ENCODE measurements at places on chromosomes 6 and 20.

DNA sequence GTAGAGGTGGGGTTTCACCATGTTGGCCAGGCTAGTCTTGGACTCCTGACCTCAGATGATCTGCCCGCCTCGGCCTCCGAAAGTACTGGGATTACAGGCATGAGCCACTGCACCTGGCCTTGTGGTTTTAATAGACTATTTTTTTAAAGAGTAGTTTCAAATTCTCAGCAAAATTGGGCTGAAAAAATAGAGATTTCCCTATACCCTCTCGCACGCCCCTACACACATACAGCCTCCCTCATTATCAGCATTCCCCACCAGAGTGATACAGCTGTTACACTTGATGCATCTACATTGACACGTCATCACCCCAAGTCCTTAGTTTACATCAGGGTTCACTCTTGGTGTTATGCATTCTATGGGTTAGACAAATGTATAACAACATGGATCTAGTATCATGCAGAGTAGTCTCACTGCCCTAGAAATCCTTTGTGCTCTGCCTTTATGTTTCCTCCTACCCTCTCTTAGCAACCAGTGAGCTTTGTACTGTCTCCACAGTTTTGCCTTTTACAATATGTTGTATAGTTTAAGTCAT is 103.6 kb downstream of the CDYL start:
- DNase-seq: no peak

DNA sequence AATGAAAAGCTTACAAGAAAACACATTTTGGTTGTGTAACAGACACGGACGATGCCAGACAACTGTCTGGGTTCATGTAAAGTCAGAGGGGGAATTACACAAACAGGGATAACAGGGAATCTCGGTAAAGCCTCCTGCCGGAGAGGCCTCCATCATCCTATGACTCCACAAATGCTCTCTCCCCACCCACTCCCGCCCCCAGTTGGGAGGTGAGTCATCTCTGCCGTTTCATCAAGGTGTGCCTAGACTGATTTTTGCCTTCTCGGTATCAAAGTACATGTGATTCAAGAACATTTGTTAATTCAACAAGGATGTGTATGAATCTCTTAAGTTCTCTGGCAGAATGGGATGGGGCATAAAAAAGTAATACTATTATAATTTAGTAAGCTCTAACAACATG is 304.9 kb upstream of the PRDM1 start:
- no peak for DNase-seq

GRCh38 chr6:149200282-149200945 is 117.1 kb upstream of the TAB2 start:
- no peak for DNase-seq

DNA sequence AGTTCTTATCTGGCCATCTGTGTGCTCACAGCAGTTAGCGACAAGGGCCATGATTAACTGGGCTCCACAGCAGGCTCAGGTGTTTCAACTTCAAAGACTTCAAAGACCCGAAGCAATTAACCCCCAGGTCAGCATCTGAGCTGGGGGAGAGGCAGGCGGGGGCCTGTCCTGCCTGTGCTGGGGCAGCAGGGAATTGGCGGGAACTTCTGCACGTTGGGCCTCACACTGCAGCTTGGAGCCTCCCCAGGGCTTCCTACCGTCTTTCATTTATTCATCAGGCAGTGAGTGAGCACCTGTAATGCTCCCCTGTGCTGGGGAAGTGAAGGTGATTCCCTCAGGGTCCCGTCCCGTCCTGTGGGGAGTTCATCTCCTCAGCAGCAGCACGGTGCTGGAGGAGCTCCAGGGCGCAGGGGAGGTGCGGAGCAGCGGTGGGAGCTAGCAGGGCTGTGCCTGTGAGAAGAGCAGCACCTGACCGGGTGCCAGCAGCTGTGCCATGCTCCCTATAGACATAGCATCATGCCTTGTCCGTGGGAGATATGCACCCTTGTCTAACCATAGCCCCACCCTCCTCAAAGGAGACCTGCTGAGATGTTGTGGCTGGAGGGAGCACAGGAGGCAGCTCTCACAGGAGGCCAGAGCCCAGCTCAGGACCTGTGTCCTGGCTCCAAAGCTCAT is 51.8 kb upstream of the FRMD1 start:
- DNase-seq: peak; percentile 35

DNA sequence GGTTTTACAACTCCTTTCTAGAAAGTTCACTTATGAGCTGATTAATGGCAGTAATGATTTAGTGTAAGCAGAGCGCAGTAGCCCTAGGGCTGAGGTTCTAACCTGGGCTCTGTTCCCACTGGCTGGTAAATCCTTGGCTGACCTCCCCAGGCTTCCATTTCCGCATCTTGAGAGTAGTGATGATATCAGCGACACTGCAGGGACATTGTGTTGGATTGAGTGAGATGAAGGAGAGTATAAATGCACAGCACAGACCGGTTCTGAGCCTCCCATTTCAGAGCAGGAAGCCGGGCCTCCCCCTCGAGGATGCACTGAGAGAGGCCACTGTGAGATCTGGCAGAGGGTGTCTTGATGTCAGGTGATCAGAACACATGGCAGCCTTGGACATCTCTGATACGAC is 477.2 kb upstream of the SULF2 start:
- no peak for DNase-seq

DNA sequence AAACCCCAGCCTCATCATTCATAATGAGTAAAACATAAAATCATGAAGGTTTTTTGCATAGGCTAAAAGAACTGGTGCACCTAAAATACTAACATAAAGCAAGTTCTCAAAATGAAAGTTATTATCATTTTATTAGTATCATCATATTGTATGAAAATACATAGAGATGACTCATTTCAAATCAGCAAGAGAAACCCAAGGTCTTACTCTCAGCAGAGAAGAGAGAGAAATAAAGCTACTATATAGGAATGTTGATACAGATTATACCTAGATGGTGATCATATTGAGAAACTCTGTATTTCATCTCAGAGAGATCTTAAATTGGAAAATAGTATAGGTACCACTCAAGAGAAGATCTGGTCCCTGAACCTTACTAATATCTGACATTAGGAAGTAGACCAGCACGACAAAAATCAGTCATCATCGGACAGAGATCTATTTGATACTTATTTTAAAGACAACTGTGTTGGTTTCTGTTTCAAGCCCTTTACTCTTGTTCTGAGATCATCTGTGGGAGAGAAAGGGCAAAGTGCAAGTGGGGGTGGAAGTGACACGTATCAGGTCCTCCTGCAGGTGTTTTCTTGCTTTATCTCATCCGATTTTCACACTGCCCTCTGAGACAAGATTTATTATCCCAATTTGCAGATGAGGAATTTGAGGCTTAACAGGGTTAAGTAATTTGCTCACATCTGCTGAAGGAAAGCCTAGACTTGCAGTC is 532.3 kb downstream of the MAFB start:
- no peak for DNase-seq

DNA sequence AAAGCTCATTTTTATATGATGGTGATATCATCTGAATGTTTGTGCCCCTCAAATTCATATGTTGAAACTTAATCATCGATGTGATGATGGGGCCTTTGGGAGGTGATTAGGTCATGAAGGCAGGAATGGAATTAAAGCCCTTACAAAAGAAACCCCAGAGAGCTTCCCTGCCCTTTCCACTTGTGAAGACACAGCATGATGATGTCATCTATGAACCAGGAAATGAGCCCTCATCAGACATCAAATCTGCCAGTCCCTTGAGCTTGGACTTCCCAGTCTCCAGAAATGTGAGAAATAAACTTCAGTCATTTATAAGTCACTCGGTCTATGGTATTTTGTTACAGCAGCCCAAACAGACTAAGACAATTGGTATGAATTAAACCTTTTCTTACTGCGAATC is 153.1 kb downstream of the MYB start:
- no peak for DNase-seq

DNA sequence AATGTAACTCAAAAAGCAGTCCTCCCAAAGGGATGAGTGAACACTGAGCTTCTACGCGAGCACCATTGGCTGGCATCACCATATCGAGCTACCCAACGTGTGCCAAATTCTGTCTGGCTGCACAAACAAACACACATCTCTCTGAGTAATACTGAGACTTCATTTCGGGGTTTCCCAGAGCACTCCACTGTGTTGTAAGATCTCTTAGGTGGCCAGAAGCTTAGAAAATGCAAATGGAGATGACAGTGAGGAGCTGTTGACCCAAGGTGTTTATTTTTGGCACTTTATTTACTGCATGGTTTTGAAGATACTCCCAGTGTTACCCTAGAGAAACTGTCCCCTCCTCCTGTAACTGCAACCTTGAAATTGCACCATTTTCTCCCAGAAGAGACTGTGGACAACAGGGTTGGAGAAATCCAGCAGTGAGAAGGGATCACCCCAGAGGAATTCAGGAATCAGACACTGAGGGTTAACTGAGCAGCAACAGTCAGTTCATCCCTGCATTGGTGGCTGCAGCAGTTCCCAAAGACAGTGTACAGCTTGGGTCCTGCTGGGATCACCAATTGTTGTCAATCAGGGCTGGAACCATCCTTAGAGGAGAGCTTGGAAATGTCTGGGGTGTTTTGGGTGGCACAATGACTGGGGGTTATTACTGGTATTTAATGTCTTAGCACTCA is 1.0 kb upstream of the RIPOR2 start:
- DNase-seq: no peak

- DNase-seq: no peak
These were observed 6.7 kb downstream of the BPIFB4 start for GRCh38 chr20:33086052-33086722.

DNA sequence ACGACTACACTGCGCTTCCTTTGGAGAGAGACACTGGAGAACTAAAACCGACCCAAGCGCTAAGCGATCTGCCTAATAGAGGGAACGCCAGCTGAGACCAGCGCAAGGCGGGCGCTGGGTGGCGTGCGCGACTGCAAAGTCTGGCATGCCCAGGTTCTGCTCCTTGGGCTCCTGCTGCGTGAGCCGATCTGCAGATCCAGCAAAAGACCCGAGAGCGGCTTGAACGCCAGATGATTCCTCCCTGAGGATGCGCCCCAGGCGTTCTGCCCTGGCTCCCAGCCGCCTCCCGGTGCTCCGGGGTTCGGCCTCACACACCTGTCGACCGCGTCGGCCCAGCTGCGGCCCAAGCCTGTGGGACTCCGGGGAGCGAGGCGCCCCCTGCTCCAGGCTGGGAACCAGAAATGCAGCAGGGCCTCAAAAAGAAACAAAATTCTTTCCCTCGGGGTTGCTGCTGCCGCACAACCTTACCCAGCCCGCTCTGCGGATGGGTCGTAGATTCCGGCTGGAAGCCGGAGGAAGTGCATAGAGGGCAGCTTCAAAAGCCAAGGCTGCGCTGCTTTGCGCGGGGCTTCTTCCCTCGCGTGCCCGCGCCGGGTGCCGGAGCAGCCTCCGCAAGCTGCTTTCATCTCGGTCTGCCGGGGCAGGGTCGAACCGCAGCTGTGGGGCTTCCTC is 17.9 kb upstream of the PRDM13 start:
- DNase-seq: peak; percentile 67

GRCh38 chr6:116304538-116305097 is 24.9 kb upstream of the TSPYL1 start:
- no peak for DNase-seq

- DNase-seq: no peak
These were observed 31.7 kb upstream of the TGM3 start for GRCh38 chr20:2264118-2264517.

DNA sequence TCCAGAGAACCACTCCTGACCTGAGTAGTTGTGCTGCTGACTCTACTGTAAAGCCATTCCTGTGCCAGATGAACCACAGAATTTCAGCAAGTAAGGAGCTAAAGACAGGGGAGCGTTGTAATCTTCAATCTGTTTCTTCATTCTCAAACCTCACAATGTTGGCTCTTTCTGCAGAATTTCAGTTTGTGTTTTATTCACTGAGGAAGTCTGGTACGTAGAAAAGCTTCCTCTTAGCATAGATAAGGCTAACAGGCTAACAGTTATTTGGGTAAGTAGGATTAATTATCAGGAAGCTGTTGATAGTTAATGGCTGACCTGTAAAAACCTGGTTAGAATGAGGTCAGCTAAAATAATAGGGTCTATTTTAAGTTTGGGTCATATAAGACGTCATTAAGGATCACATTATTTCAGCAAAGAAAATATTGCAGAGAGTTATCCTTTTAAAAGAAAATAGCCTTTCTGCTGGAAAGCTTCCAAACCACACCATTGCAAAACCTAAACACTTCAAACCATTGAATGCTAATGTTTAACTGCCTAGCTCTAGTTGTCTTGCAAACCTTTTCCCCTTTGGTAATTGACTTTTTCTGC is 14.1 kb upstream of the TENT5A start:
- DNase-seq: no peak

DNA sequence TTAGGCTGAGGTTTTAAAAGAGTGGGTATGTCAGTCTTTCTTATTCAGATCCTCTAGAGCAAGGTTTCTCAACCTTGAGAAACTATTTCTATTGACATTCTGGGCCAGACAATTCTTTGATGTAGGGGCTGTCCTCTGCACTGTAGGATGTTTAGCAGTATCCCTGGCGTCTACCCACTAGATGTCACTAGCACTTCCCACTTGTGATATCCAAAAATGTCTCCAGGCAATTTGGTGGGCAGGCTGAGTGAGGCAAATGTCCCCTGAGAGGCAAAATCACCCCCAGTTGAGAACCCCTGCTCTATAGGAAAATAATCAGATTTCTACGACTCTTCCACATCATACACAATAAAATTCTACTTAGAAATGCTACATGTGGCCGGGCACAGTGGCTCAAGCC is 7.7 kb upstream of the ZKSCAN8 start:
- DNase-seq: no peak

DNA sequence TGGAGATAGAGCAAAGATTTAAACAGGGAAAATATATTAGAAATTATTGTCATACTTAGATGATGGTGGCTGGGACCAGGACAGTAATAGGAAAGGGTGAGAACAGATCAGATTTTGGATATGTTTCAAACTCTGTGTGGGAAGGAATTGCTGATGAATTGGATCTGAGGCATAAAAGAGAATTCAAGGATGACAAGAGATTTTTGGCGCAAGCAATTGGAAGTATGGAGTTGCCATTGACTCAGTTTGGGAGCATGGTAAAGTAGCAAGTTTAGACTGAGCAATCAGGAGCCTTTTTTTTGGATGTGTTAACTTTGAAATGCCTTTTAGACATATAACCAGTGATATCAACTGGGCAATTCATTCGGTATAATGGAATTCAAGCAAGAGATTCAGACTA is 14.4 kb downstream of the TAB2 start:
- no peak for DNase-seq

DNA sequence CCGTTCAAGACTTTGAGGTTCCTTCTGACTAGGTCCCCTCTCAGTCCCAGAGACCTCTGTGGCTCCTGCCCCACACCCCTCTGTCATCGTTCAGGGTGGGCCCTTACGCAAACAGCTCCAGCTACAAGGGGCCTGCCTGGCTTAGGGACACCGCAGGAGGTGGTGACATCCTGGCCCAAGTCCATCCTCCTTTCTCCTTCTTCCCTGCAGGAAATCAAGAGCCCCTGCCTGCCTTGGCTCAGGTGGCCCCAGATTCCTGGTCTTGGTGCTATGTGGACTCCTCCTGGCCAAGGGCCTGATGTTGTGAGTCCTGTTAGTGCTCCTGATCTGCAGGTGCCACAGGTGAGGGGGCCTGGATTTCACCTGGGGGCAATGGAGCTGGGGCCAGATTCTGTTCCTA is 8.1 kb downstream of the TREML4 start:
- no peak for DNase-seq

DNA sequence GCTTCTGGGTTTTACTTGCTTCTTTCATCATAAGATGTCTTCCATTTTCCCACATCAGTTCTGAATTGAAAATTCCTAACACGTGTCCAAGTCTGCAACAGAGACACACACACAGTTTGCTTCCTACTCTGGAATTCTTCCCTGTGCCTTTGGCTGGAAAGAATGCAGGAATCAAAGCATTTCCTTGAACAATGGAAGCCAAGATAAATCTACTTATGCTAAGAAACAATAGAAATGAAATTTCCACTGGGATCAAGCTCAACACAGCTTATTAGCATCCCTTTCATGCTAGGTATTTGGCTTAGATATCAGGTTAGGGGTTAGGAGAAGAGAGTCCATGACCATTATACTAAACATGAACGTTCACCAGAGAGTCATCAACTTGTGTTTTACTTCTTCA is 101.1 kb upstream of the SCAF8 start:
- no peak for DNase-seq

Data from left lobe of liver (tissue), 2 donors.